Tibial nerve (tissue), 4 donors: ENCODE measurements at places on chromosomes 13 and 19.
A peak's percentile ranks its signal among the peaks of the same experiment; 100 is the strongest.

DNA sequence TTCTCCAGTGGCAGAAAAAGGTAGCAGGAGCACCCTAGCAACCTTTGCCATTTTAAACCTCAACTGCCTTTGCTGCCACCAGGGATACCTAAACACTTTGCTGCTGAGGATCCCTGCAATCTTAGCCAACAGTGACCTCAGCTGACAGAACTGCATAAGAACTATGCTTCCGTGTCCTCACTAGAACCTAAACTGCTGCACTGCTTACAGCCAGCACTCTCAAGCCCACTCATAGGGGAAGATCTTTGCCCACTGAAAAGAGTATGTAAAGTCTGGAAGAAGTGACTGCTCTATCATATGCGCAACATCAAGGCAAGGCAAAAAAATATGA, 270.0 kb upstream of the PCDH20 start:
- no peak for DNase-seq

- no peak for DNase-seq
Measured at GRCh38 chr13:36108342-36108741, 22.8 kb downstream of the DCLK1 start.

DNA sequence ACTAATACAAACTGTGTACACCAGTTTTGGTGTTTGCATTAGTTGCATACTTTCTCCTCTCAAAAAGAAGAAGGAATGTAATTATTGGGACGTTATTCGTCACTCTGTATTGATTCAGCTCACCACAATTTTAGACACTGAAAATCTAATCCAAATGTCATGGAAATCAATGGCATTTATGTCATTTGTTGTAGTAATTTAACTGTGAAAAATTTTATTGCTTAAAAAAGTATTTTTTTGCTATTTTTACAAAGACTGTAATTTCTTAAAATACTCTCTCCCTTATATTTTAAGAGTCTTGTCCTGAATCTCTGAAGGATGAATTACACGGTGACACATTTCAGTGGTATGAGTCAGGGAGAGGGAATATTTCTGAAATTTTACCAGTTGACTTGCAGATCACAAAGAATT, 2117.6 kb downstream of the PCDH9 start:
- DNase-seq: no peak

DNA sequence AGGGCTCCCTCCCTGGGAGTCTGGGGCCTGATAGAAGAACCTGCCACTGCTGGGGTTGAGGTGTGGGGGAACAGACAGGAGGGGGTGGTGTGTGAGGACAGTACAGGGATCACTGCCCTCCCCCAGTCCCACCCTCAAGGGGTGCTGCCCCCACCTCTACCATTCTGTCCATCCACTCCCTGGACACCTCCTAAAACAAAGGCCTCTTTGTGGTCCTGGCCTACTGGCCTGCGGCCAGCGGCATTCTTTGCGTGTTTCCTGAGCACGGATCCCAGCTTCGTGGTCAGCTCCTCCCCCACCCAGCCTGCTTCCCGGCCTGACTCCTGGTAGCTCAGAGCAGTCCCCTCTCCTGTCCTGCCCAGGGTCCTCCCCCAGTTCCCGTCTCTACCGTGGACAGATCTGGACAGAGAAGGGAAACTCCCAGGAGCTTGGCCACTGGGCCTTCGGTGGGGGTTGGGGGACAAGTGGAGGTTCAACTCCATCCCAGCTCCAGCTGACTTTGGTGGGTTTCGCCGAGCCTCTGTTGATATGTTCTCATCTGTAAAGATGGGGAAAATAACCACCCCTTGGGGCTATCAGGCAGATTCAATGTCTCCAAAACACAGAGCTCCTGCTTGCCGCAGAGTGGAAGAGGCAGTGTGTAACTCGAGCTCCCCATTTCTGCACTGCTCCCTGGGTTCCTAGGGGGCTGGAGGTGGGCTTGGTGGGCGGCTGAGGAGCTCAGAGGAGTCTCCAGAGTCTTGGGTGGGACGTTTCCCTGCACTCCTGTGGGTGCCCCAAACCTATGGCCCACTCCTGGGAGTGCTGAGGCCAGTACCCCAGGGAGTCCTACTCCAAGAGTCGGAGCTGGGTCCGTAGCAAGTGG, 48.7 kb downstream of the LYL1 start:
- peak; percentile 82 for DNase-seq

- no peak for DNase-seq
Measured at GRCh38 chr19:29690842-29691241, 24.2 kb downstream of the C19orf12 start.

DNA sequence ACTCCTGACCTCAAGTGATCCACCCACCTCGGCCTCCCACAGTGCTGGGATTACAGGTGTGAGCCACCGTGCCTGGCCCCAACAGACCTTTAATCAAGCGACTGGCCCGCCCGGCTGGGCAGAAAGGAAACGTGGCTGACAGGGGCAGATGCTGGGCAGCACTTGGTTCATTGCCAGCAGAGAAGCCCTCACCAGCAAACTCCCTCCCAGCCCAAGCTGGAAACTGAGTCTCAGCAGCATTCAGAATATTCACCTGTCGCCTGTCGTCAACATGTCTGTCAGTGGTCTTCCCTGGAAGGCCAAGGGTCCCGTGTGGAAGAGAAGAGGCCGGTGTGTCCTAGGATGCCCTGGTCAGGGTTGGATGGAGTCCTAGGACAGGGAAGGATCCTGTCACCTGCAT, 245.0 kb downstream of the TEX29 start:
- no peak for DNase-seq

- DNase-seq: no peak
Measured at GRCh38 chr19:6288737-6289136, 9.0 kb upstream of the MLLT1 start.

GRCh38 chr13:27622102-27622820, 569 bp downstream of the POLR1D start:
- peak; percentile 5 for DNase-seq

DNA sequence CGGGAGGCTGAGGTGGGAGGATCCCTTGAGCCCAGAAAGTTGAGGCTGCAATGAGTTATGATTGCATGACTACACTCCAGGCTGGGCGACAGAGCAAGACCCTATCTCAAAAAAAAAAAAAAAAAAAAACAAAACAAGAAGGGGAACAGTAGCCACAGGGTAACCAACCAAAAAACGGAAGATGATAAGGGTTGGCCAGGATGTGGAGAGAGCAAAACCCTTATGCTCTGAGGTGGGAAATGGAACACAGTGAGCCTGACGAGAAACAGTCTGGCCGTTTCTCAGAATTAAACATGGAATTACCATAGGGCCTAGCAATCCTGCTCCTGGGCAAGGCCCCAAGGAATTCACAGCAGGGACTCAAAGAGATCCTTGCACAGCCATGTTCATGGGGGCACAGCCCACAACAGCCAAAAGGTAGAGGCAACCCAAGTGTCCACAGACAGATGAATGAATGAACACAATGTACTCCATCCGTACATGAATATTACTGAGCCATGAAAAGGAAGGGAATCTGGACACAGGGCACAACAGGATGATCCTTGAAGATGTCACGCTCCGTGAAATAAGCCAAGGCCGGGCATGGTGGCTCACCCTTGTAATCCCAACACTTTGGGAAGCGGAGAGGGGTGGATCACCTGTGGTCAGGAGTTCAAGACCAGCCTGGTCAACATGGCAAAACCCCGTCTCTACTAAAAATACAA, 11.3 kb downstream of the NMRK2 start:
- DNase-seq: no peak

DNA sequence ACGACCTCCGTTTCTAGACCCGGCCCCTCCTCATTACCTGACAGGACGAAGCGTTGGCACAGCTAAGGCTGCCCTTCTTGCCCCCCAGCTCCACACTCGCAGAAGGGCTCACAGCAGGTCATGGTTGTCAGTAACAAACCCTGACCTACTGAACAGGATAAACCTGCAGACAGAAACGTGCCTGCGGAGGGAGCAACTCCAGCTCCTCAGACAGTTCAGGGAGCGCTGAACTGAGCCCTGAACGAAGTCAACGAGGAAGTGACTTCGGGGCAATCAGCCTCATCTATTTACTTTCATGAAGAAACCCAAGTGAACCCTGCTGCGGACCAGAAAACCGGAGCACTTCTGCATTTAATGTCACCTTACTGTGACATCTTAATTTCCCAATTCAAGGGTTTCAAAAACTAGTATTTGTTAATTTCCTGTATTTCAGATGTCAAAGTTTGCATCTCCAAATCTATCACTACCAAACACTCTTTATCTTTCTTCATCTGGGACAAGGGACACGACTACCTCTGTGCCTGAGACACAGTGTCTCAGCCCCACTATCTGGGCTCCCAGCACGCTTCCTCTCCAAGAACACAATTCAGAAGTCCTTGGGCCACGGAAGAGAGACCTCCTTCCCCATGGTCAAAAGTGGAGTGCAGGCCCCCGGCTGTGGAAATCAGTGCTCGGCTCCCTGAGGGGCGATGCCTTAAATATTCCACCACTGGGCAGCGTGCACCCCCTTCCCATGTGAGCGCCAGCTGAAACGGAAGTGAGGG, 40.2 kb downstream of the CARS2 start:
- no peak for DNase-seq

- no peak for DNase-seq
Measured at GRCh38 chr13:90402613-90403012, 944.9 kb upstream of the MIR17HG start.

- DNase-seq: no peak
Measured at GRCh38 chr19:54188215-54188871, 1.0 kb downstream of the MBOAT7 start.

DNA sequence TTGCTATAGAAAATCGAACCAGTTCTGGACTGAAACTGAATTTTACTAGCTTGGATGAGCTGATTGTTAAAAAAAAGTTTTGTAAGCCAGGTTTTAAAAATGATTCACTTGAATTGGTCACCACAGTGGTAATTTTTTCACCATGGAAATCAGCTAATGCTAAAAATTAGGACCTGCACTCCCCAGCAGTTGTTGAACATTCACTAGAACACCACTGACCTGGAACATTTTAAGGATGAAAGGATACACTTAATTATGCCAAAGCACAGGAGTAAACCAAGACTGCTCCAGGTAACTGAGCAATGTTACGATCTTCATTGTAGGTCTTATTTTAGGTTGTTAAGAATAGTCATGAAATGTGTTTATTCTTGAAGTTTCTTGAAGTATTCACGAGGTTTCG, 1342.6 kb upstream of the SPRY2 start:
- no peak for DNase-seq

DNA sequence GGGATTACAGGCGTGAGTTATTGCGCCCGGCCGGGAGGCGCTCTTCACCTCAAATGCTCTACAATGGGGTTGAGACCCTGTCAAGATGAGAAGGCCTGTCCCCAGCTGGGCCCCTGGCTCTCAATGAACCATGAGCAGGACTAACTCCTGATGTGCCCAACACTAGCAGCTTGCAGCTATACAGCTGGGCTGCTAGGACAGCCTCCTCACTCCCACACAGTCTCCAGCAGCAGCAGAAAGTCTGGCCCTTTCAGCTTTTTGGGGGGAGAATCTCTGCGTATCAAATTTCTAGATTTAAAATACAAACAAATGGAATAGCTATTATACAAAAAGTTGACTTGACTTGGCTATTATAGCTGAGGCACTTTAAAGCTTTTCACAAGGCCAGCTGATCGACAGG, 30.2 kb downstream of the TMTC4 start:
- no peak for DNase-seq

- no peak for DNase-seq
Measured at GRCh38 chr19:33734913-33735312, 61.8 kb upstream of the KCTD15 start.

DNA sequence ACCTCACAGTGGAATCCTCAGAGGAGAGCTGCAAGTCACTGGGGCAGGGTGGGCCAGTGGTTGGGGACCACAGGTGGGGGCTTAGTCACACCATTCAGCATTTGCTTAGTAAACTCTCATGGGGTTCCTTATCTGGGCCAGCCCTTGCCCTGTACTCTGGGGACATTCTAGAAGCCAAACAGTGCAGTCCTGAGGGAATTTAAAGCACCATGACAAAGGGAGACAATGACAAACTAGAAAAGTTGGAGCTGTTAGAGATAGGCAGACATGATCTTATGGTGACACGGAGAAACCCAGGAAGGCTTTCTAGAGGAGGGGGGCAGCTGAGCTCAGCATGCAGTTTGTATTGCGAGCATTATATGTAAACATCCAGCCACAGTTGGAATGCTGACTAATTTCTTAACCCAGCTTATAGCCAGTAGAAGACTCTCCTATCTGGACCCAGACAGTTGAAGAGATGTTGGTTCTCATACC, 87.6 kb downstream of the ZNF429 start:
- no peak for DNase-seq

DNA sequence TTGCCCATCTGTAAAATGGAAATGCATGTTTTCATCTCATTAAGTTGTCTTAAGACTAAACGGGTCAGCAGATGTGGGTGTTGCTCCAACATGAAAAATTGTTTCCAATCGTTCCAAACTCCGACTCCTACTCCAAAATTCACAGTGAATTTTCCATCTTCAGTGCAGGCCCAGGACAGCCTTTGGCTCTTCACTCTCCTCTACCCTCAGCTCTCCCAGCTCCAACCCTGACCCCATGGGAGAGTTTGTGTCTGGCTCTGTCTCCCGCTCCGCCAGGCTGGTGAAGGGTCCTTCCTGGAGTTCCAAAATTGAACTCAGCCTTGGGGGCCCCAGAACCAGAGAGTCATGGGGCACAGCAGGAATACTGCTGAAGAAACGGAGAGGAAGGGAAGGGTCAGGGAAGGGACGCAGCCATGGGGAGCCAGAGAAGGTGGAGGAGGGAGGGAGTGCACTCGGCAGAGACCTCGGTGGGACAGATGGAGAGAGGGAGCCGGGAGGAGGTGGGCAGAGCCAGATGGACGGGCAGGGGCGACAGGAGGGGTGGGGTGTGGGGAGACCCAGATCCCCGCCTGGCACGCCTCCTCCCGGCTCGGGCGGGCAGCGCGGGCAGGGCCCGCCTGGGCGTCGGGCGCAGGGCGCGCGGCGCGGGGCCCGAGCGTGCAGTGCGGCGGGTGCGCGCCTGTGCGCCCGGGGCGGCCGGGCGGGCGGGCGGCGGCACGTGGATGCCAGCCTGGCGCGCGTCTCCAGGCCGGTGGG, 45.6 kb downstream of the CELF5 start:
- DNase-seq: no peak

DNA sequence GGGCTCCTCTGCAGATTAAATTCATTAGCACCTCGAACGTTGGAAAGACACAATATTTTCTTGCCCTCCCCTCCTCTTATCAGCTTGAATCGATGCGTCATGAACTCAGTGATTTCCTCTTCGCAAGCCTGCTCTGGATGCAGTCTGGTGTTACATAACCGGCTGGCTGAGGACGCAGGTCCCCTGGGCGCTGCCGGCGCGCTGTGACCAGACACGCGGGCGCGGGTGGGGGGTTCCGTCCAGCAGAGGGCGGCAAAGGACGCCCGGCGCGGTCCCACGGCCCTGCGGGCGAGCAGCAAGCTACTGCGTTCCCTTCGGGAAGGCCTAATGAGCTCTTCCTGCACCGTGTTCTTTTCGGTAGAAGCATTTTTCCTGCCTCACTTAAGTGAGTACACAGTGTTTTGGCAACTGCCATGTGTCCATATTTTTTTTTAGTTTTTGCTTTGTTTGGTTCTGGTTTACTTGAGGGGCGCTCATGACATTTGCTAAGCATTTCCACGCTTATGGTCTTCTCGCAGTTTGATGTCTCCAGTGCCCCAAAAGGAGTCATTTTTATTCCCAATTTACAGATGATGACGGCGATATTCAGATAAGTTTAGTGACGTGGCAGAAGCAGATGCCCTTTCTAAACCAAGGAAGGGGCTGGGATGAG, 112.2 kb upstream of the MBNL2 start:
- DNase-seq: peak; percentile 77

GRCh38 chr19:8611877-8612806, 1.6 kb upstream of the ADAMTS10 start:
- DNase-seq: no peak

- peak; percentile 61 for DNase-seq
Measured at GRCh38 chr19:2274931-2275535, 6.9 kb downstream of the PEAK3 start.
